Astrocyte (in vitro differentiated cells and primary cell): ENCODE measurements at places on chromosomes 6 and 20.

GRCh38 chr6:22006795-22007194, 290.0 kb downstream of the PRL start:
- no peak for DNase-seq

GRCh38 chr20:14707026-14707680, 369.7 kb upstream of the FLRT3 start:
- no peak for DNase-seq

- no peak for DNase-seq
Measured at GRCh38 chr6:75493400-75494064, at the start of gene FILIP1. FILIP1 (minus strand) TSS chr6:75493800; CDS start chr6:75414972, 78,828 bp downstream.

DNA sequence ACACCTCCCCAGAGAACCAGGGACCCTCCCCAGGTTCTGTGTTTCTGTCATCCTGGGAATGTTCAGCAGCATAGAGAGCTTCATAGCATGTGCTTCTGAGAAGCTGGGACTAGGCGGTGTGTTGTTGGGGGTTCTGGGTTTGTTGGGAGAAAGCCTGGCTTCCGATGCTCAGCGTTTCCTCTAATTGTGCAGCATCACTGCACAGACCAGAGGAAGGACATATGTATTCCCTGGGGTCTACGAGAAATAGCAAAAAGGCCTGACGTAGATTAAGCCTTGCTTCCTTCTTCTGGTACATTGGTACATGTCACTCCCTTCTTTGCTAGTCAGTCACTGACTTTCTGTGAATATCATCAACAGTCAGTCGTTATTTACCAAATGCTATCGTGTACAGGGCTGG, 96.9 kb upstream of the SGK1 start:
- DNase-seq: no peak

GRCh38 chr6:139732451-139732850, 358.0 kb upstream of the CITED2 start:
- DNase-seq: peak; percentile 65

GRCh38 chr20:31715766-31716165, 6.9 kb downstream of the BCL2L1 start:
- no peak for DNase-seq
